ENCODE measurements at places on chromosomes 6 and 20.

- no peak for DNase-seq
Observed at GRCh38 chr20:43849496-43850186, 65.0 kb upstream of the TOX2 start.

- peak; percentile 86 for DNase-seq
Observed at GRCh38 chr6:33247977-33248642, 23.6 kb downstream of the VPS52 start.

DNA sequence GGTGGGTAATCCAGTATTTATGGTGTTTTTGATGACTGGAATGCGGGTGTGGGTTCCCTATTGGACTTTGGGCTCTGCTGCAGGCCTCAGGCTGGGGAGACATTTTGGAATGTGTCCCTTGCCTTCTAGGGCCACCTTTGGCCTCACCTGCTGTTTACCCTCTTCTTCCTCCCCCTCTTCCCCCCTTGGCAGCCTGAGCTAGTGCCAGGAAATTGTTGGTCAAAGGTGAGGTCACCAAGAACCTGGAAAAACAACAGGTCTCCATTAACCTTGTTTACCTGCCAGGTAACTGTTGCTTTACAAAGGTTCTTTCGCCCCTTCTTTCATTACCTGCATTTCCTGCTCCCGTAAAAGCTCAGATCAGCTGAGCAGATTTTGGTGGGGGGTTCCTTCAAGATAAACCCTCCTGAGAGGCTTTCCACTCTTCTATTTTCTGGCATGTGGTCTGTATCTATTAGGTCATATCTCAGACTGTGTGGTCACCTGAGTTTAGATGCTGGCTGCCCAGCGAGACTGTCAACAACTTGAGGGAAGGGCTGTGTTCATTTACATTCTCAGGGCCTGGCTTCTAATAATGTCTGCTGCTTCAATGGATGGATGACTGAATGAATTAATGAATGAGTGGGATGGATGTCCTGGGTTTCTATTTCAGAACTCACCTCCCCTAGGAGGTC lies 34.7 kb downstream of the VEGFA start:
- no peak for DNase-seq

GRCh38 chr6:117272891-117273290 lies 7.5 kb downstream of the VGLL2 start:
- no peak for DNase-seq

DNA sequence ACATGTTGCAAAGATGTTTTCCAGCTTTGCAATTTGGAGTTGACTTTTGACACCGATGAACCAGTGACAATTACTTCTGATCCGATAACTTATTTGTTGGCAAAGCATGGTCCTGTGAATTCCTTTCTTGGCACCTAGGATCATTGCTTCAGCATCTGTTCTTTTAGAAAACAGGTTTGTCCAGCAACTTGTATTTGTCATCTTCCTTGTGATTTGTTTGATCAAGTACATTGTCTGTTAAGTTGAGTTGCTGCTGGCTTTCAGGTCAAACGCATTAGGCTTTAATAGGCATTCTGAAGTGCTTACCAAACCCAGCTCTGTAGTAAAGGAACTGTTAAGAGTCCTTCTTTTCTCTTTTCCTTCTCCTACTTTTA lies 192.4 kb upstream of the ZNF217 start:
- DNase-seq, result no peak

DNA sequence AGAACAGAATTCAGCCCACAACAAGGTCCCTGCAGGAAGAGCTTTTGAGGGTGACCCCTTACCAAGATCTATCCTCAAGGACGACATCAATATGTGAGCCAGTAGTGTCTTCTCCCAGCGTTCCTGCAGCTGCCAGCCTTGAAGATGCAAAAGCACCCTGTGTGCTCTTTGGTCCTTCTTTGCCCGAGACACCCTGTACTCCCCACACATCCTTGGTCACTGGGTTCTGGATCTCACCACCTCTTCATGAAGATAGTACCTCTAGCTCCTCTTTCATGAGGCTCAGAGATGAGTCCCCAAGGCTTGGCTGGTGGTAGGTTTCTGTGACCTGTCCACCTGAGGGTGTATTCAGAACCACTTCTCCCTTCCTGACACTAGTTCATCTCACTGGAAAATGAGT lies 259.6 kb upstream of the FOXQ1 start:
- no peak for DNase-seq

DNA sequence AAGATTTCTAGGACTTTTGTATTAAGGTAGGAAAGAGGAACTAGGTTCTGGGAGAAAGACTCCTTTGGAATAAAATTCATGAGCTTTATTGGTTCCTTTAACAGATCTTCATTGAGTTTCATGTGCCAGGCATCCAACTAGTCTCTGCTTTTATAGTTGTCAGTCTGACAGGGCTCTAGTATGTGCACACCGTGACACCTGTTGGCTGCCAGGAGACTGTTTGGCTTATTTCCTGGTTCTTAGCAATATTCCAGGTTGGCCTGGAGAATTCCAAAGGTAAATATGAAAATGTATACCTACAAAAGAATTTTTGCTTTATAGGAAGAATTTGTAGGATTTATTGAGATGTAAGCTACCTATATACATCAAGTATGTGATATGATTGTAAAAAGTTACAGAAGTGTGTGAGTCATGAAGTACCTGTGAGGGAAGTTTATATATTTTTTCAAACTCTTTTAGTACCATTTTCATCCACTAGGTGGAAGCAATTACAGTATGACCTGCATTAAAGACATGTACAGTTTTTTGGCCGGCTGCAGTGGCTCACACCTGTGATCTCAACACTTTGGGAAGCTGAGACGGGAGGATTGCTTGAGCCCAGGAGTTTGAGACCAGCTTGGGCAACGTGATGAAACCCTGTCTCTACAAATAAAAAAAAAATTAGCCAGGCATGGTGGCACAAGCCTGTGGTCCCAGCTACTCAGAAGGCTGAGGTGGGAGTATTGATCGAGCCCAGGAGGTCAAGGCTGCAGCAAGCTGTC lies 35.2 kb downstream of the NDUFAF5 start:
- DNase-seq, result no peak

DNA sequence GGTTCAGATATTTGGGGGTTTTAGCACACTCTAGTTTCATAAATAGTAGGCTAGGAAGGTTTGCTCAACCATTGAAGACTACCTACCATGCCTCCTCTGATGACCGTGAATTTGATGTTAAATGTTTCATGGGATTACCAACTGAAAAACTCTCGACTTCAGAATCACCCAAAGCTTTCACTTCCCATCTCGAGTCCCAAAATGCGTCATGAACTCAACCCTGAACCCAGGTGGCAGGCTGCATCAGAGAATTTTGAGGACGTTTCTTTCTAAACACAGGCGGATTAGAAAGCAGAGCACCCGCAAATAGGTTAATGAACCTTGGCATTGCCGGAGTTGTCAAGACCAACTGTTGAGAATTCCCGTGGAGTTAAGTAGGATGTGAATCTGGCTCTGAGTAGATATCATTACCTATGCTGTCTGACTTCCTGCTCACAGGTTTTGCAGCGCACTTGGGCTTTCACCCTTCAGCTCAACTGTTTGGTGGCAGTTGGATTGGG lies 98.4 kb upstream of the ADTRP start:
- DNase-seq, result no peak
